NCI-H748 treated with DMSO at 0.1 percent for 48 hours (cell line): ENCODE measurements at places on chromosomes 13 and 19.

DNA sequence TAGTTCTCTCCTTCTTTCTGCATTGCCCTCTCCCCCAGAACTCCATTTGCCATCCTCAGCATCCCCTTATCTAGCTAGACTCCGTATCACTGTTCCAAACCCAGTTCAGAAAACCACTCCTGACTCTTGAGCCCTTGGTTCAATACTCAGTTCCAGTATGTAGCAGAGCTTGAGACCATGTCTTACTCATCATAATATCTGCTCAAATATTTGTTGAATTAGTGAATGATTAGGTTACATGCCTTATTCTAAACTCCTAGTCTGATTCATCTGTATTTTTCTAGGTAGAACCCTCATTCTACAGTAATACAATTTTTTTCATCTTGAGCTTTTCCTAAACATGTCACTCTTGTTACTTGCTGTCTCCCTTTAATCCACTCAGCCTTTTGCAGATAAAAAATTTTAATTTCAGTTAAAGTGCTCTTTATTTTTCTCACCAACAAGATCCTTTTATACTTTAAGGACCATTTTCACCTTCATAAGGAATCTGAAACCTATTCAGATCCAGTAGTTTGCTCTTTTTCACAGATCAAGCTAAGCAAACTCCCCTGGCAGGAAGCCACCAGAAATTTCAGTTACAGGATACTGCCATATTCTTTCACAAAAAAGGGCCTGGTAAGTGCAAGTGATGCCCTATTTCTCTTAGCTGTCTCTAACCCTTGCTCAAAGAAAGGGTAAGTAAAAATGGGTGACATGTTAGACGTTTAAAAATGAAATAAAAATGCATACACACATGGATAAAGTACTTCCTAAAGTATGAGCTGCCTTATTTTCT is 23.1 kb upstream of the INTS6 start:
- DNase-seq: no peak

DNA sequence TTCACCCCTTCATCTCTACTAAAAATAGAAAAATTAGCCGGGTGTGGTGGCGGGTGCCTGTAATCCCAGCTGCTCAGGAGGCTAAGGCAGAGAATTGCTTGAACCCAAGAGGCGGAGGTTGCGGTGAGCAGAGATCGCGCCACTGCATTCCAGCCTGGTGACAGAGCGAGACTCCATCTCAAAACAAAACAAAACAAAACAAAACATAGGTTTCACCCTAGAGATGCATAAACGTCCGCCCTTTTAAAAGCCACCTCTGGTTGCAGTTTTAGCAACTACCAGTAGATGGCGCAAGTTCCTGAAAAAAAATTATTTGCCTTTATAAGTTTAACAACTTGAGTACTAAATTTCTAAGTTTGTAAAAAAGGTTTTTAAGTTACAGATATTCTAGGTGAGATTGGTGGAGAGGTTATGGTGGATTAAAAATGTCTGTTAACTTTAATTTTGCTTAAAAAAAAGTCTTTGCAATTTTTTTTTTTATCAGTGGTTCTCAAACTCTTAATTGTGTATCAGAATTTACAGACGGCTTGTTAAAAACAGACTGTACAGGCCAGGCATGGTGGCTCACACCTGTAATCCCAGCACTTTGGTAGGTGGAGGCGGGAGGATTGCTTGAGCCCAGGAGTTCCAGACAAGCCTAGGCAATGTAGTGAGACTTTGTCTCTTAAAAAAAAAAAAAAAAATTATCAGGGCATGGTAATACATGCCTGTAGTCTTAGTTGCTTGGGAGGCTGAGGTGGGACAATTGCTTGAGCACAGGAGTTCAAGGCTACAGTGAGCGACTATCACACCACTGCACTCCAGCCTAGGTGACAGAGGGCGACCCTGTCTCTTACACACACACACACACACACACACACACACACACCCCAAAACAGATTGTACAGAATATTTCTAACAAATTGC is 42.1 kb downstream of the NAA16 start:
- no peak for DNase-seq

DNA sequence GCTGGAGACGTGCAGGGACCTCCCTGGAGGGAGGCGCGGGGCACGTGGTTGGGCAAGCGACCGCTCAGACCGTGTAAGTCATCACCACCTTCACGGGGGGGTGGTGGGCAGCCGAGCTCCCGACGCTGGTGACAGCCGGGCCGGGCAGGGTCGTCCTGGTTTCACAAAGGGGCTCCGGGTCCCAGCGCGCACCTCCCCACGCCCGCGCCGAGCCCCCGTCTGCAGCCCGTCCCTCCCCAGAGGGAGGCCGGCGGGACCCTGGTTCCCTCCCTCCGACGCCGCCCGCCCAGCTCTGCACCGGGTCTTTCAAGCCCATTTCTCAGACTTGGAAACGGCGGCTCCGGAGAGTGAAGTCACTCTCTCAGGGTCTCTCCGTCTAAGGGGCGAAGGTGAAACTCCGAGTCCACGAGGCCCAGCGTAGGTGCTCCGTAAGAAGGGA is 729 bp upstream of the ARID3A start:
- DNase-seq: no peak

DNA sequence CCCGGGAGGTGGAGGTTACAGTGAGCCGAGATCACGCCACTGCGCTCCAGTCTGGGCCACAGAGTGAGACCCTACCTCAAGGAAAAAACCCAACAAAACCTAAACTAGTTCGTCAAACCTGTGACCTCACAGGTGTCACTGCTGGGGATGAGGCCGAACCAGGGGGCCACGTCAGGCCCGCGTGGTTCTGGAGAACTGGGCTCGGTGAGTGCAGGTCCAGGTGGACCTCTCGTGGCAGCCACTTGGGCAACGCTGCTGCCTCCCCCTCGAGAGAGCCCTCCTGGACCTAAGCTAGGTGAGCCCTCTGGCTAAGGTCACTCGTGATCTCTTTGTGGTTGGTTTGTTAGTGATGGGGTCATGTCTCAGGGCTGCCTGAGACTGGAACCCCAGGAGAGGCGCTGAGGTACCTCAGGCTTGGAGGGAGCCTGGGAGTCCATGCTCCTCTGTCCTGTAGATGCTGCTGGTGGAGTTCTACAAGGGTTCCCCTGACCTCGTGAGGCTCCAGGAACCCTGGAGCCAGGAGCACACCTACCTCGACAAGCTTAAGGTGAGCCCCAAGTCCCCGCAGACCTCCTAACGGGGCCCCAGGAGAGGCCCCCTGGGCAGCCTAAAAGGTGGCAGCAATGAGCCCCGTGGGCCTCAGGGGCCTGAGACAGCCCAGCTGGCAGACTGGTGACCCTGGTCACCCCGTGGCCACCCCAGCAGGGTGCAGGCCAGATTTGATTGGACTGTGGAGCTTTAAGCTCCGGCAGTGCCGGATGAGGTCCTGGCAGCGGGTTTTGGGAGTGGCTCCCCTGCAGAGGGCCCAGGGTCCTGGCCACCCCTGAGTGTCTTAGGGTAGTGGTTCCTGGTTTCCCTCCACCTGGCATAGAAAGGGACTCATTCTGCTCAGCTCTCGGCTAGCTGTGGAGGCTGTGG is 15.6 kb downstream of the MPND start:
- DNase-seq: no peak

DNA sequence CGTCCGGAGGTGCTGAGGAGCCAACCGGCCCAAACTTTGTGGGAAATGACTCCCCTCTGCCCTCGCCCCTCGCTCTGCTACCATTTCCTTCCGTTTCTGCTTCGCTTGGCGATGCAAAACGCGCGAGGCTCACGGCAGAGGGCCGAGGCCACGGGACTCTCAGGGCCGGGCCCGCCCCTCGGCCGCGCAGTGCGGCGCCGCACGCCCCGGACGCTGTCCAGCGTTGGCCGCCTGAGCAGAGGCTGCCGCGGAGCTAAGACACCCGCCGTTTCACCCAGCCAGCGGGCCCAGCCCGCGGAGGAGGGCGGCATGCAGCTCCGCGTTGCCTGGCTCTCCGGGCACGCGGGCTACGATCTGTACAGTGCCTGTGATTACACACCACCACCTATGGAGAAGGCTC is 2.1 kb upstream of the ZNF578 start:
- DNase-seq: no peak

- DNase-seq: no peak
These were observed 542.3 kb upstream of the ATXN8OS start for GRCh38 chr13:69565334-69565733.

DNA sequence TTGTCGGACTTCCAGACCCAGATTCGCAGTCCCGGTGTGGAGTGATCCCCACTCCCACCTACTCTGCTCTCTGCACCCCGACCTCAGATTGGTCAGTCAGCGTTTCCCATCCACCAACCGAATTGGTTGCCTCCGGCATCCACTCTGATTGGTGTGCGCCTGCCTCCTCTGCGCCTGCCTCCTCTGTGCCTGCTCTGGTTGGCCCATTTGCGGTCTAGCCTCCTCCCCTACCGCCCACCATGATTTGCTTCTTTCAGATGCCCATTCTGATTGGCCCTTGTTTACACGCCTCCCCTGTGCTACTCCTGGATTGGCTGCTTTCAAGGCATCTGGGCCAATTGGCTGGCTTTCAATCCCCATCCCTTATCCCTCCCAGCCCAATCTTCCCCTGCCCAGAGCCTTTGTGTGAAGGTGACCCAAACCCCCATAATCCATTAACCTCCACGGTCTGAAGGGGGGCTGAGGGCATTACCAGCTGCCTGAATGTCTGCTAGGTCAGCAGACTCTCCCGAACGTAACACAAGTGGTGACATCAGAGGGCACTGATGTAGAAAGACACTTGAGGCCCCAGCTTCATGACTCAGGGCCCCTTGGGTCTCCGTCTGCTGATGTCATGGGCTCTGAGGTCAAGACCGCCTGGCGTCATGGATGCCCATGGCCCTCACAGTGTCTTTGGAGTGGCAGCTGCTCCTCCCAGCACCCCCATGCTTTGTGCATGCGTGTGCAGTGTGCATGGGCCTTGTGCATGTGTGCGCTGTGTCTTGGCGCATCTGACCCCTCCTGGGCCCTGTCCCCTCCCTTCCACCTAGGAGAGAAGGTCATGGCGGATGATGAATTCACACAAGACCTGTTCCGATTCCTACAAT is 80.4 kb downstream of the MAP4K1 start:
- no peak for DNase-seq

DNA sequence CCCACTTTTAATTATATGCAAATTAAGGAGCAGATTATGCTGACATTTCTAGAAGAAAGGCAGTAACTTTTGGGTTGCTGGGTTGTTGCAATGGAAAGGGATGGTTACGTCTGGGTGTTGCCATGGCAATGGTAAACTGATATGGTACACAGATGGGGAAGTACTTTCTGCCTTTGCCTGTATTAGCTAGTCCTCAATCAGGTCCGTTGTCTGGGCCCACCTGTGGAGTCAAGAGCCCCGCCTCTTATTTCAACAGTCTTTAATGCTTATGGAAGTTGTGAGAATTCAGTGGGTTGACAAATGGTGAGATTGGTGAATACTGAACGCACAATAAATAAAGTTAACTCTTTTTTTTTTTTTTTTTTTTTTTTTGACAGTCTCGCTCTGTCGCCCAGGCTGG is 30.6 kb upstream of the DPP9 start:
- DNase-seq: no peak

- no peak for DNase-seq
These were observed 8.8 kb upstream of the LRCH1 start for GRCh38 chr13:46544208-46544607.

DNA sequence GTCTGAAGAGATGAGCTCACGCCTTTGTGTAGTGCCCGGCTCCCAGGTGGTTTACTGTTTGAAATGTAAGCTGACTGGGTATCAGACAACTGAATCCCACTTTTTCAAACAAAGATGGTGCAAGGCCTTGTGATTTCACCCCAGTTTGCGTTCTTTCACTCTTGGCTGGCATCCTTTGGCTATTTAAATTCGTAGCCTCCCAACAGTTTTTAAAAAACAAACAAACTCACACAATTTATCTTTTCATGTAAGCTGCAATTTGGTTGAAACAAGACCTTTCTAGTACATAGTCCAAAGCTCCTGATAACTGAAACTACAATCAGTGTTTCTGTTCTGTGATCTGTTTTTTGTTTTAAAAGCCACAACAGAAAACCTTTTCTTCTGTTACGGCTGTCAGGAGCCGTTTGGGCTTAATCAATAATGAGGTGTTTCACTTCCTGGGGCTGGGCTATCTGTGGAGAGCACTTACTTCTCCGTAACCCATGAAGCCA is 65.1 kb upstream of the NPAS1 start:
- DNase-seq: no peak

DNA sequence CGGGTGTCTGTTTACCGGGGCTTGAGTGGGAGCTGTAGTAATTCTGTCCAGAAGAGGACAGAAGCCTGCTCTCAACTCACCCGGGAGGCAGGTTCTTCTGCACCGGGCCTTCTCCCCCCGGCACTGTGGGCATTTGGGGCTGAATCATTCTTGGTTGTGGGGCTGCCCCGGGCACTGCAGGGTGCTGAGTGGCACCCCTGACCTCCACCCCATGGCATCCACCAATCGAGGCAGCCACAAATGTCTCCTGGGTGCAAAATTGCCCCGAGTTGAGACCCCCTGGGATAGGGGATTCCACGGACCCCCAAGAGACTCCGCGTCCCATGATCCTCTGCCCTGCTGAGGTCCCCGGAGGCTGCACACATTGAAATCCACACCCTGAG is 68.8 kb downstream of the GNG7 start:
- DNase-seq: no peak

DNA sequence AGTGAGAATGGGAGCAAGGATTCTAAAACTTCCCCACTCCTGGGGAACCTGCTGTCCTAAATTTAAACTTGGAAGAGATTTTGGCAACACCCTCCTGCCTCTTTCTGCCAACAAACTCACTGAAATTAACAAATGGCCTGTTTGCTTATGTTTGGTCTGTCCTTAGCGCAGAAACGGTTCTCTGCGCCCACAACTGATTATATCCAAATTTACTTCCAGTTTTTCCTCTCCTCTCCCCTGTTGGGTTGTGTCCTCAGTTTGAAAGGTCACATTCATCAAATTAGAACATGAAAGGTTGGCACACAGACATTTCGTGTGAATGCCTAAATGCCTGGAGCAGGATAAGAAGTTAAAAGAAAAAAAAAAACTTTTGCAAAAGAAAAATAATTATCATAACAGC is 56.4 kb upstream of the MRI1 start:
- no peak for DNase-seq

DNA sequence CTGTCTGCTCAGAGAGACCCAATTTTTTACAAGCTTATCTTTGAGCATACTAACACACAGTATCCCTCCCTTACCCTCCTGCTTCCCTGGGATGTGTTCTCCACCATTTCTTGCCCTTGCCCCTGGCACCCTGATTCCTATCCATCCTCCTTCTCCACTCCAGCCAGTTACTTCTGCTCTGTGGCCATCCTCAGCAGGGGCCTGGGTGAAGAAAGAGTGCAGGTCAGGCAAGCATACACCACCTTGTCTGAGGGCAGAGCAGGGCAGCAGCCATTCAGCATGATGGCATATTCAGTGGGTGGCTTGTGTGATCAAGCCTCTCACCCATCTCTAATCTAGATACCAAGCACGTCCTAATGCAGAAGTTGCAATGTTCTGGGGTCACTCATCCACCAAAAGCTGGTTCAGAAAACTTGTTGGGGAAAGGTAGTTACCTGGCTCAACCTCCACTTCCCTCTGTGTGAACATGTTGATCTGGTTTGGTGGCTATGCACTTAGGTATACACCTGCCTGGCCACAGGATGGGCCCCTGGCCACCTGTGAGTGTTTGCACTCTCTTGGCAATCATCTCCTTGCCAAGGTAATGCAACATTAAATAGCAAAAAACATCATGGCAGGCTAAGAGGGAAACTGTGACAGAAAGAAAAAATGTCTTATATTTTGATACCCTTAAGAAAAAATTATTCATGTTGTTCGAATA is 900.3 kb upstream of the MIR17HG start:
- DNase-seq: no peak
